Dermis blood vessel endothelial cell (primary cell): ENCODE measurements at places on chromosomes 5 and 9. TPM values are rescaled to one million over a fixed set of nuclear protein-coding genes. Genes with fewer than 3 reads are reported as not detected.

The SKP1 gene
- 172 and 393 TPM in 2 replicates for total RNA-seq

- DNase-seq: no peak
Measured at GRCh38 chr9:125169895-125170294, 19.7 kb downstream of the PPP6C start.

The LCN12 gene
- total RNA-seq: not detected in 2 replicates

The SHISAL2B gene
- not detected in 2 replicates for total RNA-seq

DNA sequence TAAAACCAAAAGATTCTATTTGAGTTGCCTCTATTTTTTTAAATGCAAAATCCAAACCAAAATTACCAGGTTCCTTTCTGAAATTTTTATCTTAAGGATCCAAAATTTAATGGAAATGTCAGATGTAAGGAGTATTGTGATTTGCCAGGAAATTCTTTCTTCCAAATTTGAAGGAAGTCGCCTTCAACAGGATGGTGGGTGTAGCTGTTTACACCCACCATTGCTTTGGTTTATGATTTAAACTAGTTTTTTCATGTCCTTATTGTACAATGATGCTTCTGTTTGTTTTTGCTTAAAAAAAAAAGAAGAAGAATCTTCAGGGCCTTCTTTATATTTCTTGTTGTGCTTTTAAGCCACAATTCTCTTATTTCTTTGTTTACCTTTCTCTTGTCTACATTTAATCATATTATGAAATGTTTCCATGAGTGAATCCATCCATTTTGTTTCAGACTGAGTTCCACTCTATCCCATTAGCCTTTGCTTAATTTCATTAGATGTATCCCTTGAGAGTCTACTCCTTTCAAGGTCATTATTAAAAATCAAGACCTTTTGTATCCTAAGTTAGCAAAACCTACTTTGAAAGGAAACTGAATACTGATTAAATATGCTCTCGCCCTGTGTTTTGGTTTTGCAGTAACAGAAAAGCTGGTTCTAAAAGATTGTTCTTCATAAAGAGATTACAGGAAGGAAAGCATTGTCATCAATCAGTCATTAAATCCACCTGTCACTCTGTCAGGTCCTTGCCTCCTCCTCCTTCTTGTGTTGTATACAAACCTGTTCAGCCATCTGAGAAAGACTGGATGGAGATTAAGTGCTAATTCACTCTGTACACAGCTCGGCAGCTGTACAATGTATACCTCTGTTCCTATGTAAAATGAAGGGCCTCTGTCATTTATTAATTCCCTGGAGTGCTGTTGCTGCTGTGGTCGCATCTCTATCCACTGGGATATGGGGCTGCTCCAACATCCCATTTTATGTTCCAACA, 45.5 kb upstream of the SLC2A8 start:
- DNase-seq: no peak

GRCh38 chr5:9623661-9624060, 6.5 kb downstream of the TAS2R1 start:
- DNase-seq: no peak

DNA sequence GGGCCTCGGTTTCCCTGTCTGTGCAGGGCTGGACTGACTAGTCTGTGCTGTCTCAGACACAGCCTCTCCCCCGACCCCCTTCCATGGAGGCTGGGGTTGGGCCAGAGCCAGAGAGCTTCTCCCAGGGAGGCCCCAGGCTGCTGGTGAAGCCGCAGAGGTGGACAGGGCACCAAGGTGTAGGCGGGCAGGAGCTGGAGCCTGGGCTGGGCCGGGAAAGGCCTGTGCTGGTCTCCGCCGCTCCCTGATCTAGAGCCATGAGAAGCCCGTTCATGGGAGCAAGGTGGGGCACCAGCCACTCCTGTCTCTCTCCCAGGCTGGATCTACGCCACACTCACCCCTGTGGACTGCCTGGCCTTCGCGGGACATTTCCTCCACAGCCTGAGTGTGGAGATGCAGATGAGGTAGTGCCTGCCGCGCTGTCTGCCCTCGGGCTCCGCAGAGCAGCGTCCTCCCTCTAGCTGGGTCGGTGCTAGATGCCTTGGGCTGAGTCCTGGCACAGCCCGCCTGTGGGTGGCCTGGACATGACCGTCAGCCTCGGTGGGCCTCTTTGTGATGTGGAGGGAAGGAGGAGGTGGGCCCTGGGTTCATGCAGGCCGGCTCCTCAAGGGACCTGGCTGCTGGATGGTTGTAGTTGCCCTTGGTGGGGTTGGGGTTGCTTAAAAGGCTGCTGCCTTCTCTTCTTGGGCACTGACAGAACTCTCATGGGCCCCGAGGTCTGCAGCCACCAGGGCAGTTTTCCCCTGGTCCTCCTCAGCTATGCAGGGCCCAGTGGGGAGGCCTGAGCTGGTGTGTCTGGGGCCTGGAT, 79.4 kb downstream of the PHF2 start:
- DNase-seq: no peak

GRCh38 chr9:93958121-93958818, 3.1 kb upstream of the BARX1 start:
- DNase-seq: no peak

DNA sequence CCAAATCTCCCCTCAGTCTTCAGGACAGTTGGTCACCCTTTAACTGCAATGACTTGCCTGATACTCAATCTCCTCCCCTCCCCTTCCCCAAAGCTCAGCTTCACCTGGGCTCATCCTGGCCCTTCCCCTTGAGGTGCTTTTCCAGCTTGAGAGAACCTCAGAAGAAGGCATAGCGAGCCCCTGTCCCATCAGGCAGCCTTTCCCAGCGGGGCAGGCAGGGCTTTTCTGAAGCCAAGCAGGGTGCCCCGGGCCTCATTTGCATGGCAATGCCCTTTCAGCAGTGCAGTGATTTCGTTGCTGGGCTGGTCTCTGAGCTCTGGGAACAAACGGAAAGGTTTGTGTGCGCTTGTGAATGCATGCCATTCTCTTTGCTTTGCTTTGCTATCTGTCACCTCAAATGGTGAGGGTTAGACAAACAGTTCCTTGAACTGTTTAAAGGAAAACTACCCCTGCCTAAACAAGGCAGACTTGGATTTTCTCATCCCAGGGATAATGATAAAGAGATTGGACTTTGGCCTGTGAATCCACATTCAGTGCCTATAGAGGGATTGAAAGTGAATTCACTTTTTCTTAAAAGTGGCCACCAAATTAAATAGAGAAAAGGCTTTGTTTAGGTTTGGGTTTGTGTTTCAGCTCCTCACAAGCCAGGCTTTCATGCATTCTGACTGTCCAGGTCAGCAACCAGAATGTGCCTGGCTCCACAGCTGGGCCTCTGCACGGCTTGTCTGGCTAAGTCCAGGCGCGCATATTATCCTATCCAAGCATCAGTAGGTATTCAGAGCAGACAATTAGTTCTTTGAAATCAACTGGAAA, 165.3 kb downstream of the ZNF608 start:
- DNase-seq: no peak

GRCh38 chr5:57862942-57863341, 380.3 kb upstream of the ACTBL2 start:
- DNase-seq: no peak

GRCh38 chr9:21710548-21711191, 91.8 kb upstream of the MTAP start:
- no peak for DNase-seq

GRCh38 chr5:137329586-137330296, 169.4 kb downstream of the SPOCK1 start:
- DNase-seq: no peak

GRCh38 chr5:6246820-6247437, 131.4 kb downstream of the MED10 start:
- DNase-seq: no peak

- DNase-seq: peak; percentile 90
Measured at GRCh38 chr5:145237843-145238242, 597.3 kb downstream of the PRELID2 start.

GRCh38 chr9:87567571-87567970, 69.9 kb downstream of the DAPK1 start:
- no peak for DNase-seq

DNA sequence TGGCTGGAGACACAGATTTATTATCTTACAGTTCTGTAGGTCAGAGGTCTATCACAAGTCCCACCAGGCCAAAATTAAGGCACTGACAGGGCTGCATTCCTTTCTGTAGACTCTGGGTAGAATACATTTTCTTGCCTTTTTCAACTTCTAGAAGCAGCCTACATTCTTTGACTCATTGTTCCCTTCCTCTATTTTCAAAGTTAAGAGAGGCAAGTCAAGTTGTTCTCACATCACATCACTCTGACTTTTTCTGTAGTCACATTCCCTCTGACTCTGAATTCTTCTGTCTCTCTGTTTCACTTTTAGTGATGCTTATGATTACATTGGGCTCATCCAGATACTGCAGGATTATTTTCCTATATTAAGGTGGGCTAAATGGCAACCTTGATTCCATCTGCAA, 119.0 kb downstream of the MELK start:
- no peak for DNase-seq

The GDA gene
- 0.17 and 0.19 TPM in 2 replicates for total RNA-seq

- DNase-seq: peak; percentile 47
Measured at GRCh38 chr5:80168388-80169028, 87.3 kb downstream of the SERINC5 start.
